ENCODE measurements at places on chromosomes 7 and 10. TPM values are rescaled to one million over a fixed set of nuclear protein-coding genes. Genes with fewer than 3 reads are reported as not detected.

OPN1SW gene
- not detected for total RNA-seq

PHKG1 gene
- 1.3 TPM for total RNA-seq

OR2A5 gene
- not detected for total RNA-seq

SPDYE1 gene
- not detected for total RNA-seq

RASSF4 gene
- total RNA-seq = 6.2 TPM

PNLIPRP2 gene
- not detected for total RNA-seq

CCL24 gene
- not detected for total RNA-seq

MRPL32 gene
- 38.7 TPM for total RNA-seq

KAZALD1 gene
- total RNA-seq = 26.8 TPM

POT1 gene
- 38.2 TPM for total RNA-seq

CACNB2 gene
- total RNA-seq = 0.20 TPM

BLNK gene
- not detected for total RNA-seq

HABP2 gene
- not detected for total RNA-seq

SLC13A1 gene
- not detected for total RNA-seq

FOXI2 gene
- total RNA-seq = not detected

AGK gene
- total RNA-seq = 21.3 TPM

GBF1 gene
- 50.8 TPM for total RNA-seq

SERPINE1 gene
- total RNA-seq = 1,589 TPM

ASZ1 gene
- total RNA-seq = not detected

STOX1 gene
- total RNA-seq = 0.13 TPM

OR6V1 gene
- not detected for total RNA-seq

CALML5 gene
- not detected for total RNA-seq

RSPH10B2 gene
- 0.20 TPM for total RNA-seq

PTPRZ1 gene
- 0.46 TPM for total RNA-seq

KDM7A gene
- total RNA-seq = 6.5 TPM

FAM221A gene
- total RNA-seq = 1.5 TPM

GRM3 gene
- total RNA-seq = not detected

AVL9 gene
- total RNA-seq = 25.7 TPM

PLCE1 gene
- total RNA-seq = 2.5 TPM

JAKMIP3 gene
- total RNA-seq = 0.13 TPM

GCK gene
- 1.4 TPM for total RNA-seq

NPC1L1 gene
- total RNA-seq = 0.07 TPM

AGAP5 gene
- 4.8 TPM for total RNA-seq

NOS3 gene
- 0.33 TPM for total RNA-seq

SNX8 gene
- total RNA-seq = 34.8 TPM

TACC2 gene
- 8.8 TPM for total RNA-seq

CYP26C1 gene
- 0.07 TPM for total RNA-seq

INHBA gene
- total RNA-seq = 67.4 TPM

EBLN1 gene
- total RNA-seq = not detected

CUBN gene
- 3.4 TPM for total RNA-seq

PON1 gene
- total RNA-seq = not detected

SLC29A4 gene
- 6.5 TPM for total RNA-seq

DNAH11 gene
- total RNA-seq = 0.92 TPM

BMPER gene
- total RNA-seq = 18.8 TPM

ITPRIP gene
- 26.0 TPM for total RNA-seq

ATOH7 gene
- not detected for total RNA-seq

TES gene
- total RNA-seq = 31.2 TPM

RBM48 gene
- total RNA-seq = 8.1 TPM

EMX2 gene
- not detected for total RNA-seq

Measured in smooth muscle cell of the pulmonary artery (primary cell).